ENCODE measurements at places on chromosomes 6 and 20. TPM values are rescaled to one million over a fixed set of nuclear protein-coding genes. Genes with fewer than 3 reads are reported as not detected.

OPN5 gene
- polyA plus RNA-seq: 0.96 TPM

IL20RA gene
- 1.6 TPM for polyA plus RNA-seq

MICA gene
- 8.1 TPM for polyA plus RNA-seq

RAMACL gene
- polyA plus RNA-seq: 0.23 TPM

NNAT gene
- polyA plus RNA-seq: 97.6 TPM

SLC17A3 gene
- not detected for polyA plus RNA-seq

All from left renal pelvis (tissue), 4 donors.